ENCODE measurements at places on chromosomes 3 and 15. TPM values are rescaled to one million over a fixed set of nuclear protein-coding genes. Genes with fewer than 3 reads are reported as not detected.

The ROPN1B gene
- total RNA-seq = not detected

The SAMD7 gene
- total RNA-seq = not detected

The KCNH8 gene
- under 0.01 TPM for total RNA-seq

The ZFAND6 gene
- 153 TPM for total RNA-seq

The EXOSC7 gene
- total RNA-seq = 50.4 TPM

The GADL1 gene
- total RNA-seq = not detected

The GYG1 gene
- total RNA-seq = 38.6 TPM

The SMCO1 gene
- total RNA-seq = not detected

The SLC9C1 gene
- total RNA-seq = 0.85 TPM

The CCR9 gene
- not detected for total RNA-seq

The CLRN1 gene
- total RNA-seq = not detected

The SYNPR gene
- not detected for total RNA-seq

The AMT gene
- 0.68 TPM for total RNA-seq

The PPP1R14D gene
- total RNA-seq = not detected

The SH2D7 gene
- not detected for total RNA-seq

The OSBPL10 gene
- 27.7 TPM for total RNA-seq

The THOC7 gene
- total RNA-seq = 61.8 TPM

The OPA1 gene
- total RNA-seq = 61.1 TPM

The DYNLT2B gene
- 8.6 TPM for total RNA-seq

The ERICH6 gene
- not detected for total RNA-seq

The GALNT15 gene
- total RNA-seq = 175 TPM

The RNU6-1 gene
- total RNA-seq = not detected

The TIGIT gene
- total RNA-seq = not detected

The CSPG4 gene
- total RNA-seq = 0.19 TPM

The DPPA2 gene
- not detected for total RNA-seq

The DUOXA1 gene
- not detected for total RNA-seq
